Kidney epithelial cell (primary cell): ENCODE measurements at places on chromosomes 1 and 21. TPM values are rescaled to one million over a fixed set of nuclear protein-coding genes. Genes with fewer than 3 reads are reported as not detected.

Gene UCHL5
- total RNA-seq: 22.8 and 32.2 TPM in 2 replicates

Gene ALPL
- total RNA-seq: 5.1 and 7.3 TPM in 2 replicates

Gene DYRK1A
- 41.7 and 53.1 TPM in 2 replicates for total RNA-seq

Gene ARTN
- 3.9 and 4.7 TPM in 2 replicates for total RNA-seq

Gene IRF6
- 90.1 and 99.7 TPM in 2 replicates for total RNA-seq

Gene BEND5
- 3.9 and 4.2 TPM in 2 replicates for total RNA-seq

Gene TNFRSF18
- 0.67 and 2.1 TPM in 2 replicates for total RNA-seq

Gene TSTD1
- total RNA-seq: 112 and 116 TPM in 2 replicates

Gene AGBL4
- not detected in 2 replicates for total RNA-seq

Gene CLCA1
- not detected in 2 replicates for total RNA-seq

Gene KCNJ9
- not detected in 2 replicates for total RNA-seq

Gene GPR25
- total RNA-seq: not detected in 2 replicates

Gene MAPKAPK2
- total RNA-seq: 64.0 and 76.3 TPM in 2 replicates

Gene HPDL
- 0.58 and 3.1 TPM in 2 replicates for total RNA-seq

Gene ETNK2
- total RNA-seq: 19.0 and 29.5 TPM in 2 replicates

Gene ARHGEF16
- 31.5 and 33.0 TPM in 2 replicates for total RNA-seq

Gene PPOX
- total RNA-seq: 20.4 and 28.3 TPM in 2 replicates

Gene CDKN2C
- 0.07 and 0.13 TPM in 2 replicates for total RNA-seq

Gene RXFP4
- not detected in 2 replicates for total RNA-seq

Gene FNDC5
- 0.08 TPM in 1 of 2 replicates, not detected in the other for total RNA-seq

Gene PANK4
- 25.5 and 28.9 TPM in 2 replicates for total RNA-seq

Gene DENND2C
- total RNA-seq: 0.84 and 1.3 TPM in 2 replicates

Gene AIM2
- total RNA-seq: not detected in 2 replicates

Gene HTR1D
- 1.6 and 2.0 TPM in 2 replicates for total RNA-seq

Gene KCNJ6
- 0.07 and 0.33 TPM in 2 replicates for total RNA-seq

Gene PEAR1
- total RNA-seq: 10.3 and 17.1 TPM in 2 replicates

Gene PDZK1IP1
- 22.7 and 28.1 TPM in 2 replicates for total RNA-seq

Gene GJA8
- total RNA-seq: not detected in 2 replicates

Gene KDF1
- total RNA-seq: 10.3 and 11.0 TPM in 2 replicates

Gene DNTTIP2
- total RNA-seq: 46.5 and 48.2 TPM in 2 replicates

Gene SLC44A3
- total RNA-seq: 13.1 and 14.6 TPM in 2 replicates

Gene FNDC10
- total RNA-seq: 8.0 and 9.2 TPM in 2 replicates

Gene ESRRG
- 0.34 and 0.88 TPM in 2 replicates for total RNA-seq

Gene CLDN17
- not detected in 2 replicates for total RNA-seq

Gene CENPF
- total RNA-seq: 20.2 and 20.6 TPM in 2 replicates

Gene RGS1
- 0.41 TPM in 1 of 2 replicates, not detected in the other for total RNA-seq

Gene CORT
- not detected in 2 replicates for total RNA-seq

Gene PPIAL4G
- total RNA-seq: not detected in 2 replicates

Gene PYCR2
- 38.1 and 51.2 TPM in 2 replicates for total RNA-seq

Gene MRAP
- total RNA-seq: not detected in 2 replicates

Gene RHBG
- total RNA-seq: 0.55 TPM in 1 of 2 replicates, not detected in the other
